ENCODE measurements at places on chromosomes 6 and 20. TPM values are rescaled to one million over a fixed set of nuclear protein-coding genes. Genes with fewer than 3 reads are reported as not detected.

F13A1 gene
- polyA plus RNA-seq: 12.7 TPM

SPEF1 gene
- polyA plus RNA-seq: 2.2 TPM

PLN gene
- polyA plus RNA-seq: 3.7 TPM

HLA-DQB1 gene
- 8.1 TPM for polyA plus RNA-seq

MEP1A gene
- polyA plus RNA-seq: not detected

PRRT1 gene
- polyA plus RNA-seq: 3.9 TPM

KIFC1 gene
- polyA plus RNA-seq: 54.6 TPM

C6orf58 gene
- polyA plus RNA-seq: 1.3 TPM

STXBP5 gene
- 15.3 TPM for polyA plus RNA-seq

DEFB124 gene
- polyA plus RNA-seq: not detected

DEFB125 gene
- not detected for polyA plus RNA-seq

AKAP12 gene
- 181 TPM for polyA plus RNA-seq

RBPJL gene
- not detected for polyA plus RNA-seq

GATA5 gene
- 7.5 TPM for polyA plus RNA-seq

DNA sequence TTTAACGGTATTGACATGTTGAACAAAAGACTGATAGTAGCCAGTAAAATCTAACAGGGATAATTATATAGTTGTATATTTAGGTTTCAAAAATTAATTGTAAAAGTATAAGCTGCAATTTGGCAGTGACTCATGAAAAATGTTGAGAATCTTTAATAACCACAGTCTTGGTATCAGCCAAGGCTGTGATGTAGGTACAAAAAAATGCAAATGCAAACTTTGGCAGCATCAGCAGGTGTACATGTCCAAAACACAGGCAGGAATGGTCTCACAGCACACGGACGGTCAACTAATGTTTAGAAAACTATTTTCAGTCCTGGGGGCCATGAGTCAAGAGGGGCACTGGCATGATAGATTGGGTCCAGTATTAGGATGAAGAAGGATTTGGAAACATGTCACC lies 58.5 kb upstream of the BEND3 start:
- no peak for DNase-seq

GRCh38 chr20:4247898-4248858 lies 232.8 kb upstream of the RNF24 start:
- DNase-seq: no peak

GRCh38 chr6:106811088-106811686 lies 163.3 kb downstream of the CD24 start:
- no peak for DNase-seq

DNA sequence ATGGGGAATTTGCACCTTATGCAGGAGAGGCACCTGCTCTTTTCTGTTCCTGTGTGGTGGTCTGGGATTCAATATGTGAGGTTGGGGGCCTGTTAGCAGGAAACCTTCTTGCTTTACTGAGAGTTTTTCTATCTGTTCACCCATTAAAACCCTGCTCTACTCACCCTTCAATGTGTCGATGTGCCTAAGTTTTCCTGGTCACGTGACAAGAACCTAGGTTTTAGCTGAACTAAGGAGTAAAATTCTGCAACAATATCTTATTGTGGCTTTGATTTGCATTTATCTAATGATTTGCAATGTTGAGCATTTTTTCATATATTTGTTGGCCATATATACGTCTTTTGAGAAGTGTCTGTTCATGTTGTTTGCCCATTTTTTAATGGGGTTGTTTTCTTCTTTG lies 979.9 kb downstream of the HACE1 start:
- no peak for DNase-seq

- no peak for DNase-seq
These were observed 13.2 kb downstream of the FAM210B start for GRCh38 chr20:56371977-56372376.

- DNase-seq: no peak
These were observed 100.1 kb downstream of the FARS2 start for GRCh38 chr6:5361396-5361795.

- DNase-seq: no peak
These were observed 73.6 kb upstream of the TIAM2 start for GRCh38 chr6:154921482-154921881.

DNA sequence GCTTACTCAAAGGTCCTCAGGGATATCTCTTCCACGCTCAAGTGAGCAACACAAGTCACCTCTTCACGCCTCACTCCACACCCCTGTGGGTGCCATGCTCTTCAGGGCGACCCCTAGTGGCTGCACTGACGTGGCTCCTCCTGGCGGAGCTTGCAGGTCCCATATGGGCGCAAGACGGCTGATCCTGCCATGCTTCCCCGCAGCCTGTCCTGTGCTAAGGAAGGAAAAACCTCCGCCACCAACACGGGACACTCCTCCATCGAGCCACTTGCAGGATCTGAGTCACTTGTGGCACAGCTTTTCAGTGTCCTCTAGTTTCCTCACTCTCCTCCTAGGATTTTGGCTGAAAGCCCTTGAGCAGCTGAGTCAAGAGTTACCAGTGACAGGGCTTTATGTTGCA lies 90.7 kb downstream of the KHDC1L start:
- no peak for DNase-seq

DNA sequence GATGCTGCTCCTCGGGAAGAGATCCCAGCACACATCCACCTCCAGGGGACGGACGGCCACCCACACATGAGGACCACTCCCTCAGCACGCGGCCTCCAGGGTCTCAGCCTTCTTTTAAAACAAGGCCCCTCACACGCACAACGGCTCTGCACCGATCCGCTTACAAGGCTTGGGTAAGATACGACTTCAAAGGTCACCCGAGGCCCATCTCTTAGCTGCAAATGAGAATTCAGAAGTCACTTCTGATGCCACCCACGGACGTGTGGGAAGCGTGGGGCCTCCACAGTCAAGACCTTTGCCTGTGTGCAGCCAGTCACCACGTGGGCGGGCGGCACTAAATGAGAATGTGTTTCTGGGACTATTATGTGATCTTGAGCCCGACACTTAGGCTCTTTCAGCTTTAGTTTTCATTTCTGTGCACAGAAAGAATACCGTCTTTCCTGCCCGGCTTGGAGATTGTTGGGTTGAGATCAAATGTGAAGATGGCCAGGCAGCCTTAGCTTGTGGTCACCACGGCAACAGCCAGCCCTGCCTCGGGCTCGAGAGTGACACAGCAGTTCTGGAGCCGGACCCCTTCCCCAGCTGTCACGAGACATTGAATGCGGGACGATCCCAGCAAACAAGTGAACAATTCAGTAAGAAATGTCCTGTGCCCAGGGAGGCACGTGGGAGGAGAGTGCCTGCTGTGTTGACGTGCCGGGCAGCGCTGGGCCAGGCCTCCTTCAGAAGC lies 91.6 kb downstream of the RAMACL start:
- no peak for DNase-seq

DNA sequence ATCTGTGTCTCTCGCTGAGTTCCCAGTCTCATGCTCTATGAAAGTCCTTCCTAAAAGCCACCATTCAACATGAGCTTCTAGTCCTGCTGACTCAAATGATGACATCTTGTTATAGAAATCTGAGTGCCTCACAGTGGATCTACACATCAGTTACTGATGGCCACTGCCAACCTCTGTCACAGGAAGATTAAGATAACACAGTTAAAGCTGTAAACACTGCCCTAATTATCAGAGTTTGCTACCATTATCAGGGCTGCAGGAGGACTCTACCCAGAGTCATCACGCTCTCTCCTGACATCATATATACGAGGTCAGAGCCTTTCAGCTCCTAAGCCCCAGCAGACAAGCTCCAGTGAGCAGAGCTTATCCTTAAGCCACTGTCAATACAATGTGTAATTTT lies 63.2 kb downstream of the HIVEP2 start:
- no peak for DNase-seq

GRCh38 chr6:150697515-150697914 lies 97.8 kb downstream of the PLEKHG1 start:
- no peak for DNase-seq

GRCh38 chr6:69791065-69791471 lies 5.7 kb downstream of the LMBRD1 start:
- no peak for DNase-seq

DNA sequence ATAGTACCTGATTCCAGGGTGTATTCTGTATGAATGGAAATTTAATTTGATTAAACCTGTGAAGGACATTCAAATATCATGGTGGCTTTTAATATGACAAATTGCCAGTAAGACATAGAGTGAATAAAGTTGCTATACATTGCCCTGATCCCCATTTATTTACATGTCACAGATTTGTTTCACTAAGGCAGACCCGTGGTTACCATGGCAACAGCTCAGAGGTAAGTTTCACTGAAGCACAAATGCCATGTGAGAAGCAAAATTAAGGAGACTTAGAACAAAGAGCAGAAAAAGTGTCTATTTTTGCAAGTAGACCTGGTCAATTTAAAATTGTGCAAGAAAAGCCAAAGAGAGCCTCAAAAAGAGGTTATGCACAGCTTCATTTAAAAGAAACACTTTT lies 63.7 kb downstream of the PXDC1 start:
- peak; percentile 59 for DNase-seq

DNA sequence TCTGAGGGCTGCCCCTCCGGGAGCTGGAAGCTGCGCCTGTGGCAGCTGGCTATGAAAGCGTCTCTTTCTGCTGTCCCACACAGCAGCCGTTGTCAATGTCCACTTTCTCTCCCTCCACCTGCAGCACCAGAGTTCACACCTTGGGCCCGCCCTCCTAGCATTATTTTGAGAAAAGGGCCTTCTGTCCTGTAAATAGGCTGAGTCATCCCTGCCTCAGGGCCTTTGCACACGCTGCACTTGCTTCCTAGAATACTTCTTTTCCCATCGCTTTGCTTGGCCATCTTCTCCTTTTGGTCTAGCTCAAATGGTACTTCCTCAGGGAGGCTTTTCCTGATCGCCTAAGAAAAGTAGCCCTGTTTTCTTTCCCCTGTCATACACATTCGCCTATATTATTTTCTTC lies 69.3 kb upstream of the ZNFX1 start:
- no peak for DNase-seq

GRCh38 chr6:9007027-9007426 lies 571.7 kb upstream of the SLC35B3 start:
- no peak for DNase-seq

DNA sequence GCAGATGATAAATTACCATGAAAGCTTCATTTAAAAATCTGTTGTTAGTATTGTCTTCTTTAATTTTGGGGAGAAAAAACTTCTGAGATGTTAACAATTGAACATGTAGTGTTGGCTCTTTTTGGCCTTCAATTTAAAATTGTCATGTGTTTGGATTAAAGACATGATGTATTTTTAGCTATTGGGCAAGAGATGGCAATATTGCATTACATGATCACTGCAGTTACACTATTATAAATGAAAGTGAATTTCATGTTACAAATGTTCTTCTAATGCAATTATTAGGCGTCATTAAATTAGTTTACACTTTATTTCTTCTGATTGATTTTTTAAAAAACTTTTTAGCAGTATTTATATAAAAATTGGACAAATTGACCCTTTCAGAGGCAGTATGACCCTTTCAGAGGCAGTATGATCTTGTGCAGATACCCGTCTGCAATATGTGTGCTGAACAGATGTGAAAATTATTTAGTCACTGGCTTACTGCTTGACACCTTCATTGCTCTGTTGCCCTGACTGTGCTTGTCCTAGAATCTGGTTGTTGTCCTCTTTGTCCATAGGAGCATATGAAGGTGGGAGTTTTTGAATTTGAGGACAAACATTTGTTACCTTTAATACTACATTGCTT lies 25.8 kb downstream of the CDKAL1 start:
- no peak for DNase-seq

DNA sequence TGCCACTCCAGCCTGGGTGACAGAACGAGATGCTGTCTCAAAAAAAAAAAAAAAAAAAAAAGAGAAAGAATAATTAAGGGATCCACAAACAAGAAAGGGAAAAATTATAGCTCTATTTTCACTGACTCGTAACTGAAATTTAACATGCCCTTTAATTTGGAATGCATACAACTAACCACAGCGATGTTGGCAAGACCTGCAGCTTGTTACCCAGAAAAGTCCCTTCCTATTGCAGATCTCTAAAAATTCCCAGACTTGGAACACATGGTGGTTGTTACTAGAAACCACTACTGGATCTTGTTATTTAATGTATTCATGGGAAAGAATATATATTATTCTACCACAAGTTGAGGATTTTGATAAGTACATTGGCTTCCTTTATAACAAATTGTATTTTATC lies 27.8 kb upstream of the SMIM28 start:
- no peak for DNase-seq

DNA sequence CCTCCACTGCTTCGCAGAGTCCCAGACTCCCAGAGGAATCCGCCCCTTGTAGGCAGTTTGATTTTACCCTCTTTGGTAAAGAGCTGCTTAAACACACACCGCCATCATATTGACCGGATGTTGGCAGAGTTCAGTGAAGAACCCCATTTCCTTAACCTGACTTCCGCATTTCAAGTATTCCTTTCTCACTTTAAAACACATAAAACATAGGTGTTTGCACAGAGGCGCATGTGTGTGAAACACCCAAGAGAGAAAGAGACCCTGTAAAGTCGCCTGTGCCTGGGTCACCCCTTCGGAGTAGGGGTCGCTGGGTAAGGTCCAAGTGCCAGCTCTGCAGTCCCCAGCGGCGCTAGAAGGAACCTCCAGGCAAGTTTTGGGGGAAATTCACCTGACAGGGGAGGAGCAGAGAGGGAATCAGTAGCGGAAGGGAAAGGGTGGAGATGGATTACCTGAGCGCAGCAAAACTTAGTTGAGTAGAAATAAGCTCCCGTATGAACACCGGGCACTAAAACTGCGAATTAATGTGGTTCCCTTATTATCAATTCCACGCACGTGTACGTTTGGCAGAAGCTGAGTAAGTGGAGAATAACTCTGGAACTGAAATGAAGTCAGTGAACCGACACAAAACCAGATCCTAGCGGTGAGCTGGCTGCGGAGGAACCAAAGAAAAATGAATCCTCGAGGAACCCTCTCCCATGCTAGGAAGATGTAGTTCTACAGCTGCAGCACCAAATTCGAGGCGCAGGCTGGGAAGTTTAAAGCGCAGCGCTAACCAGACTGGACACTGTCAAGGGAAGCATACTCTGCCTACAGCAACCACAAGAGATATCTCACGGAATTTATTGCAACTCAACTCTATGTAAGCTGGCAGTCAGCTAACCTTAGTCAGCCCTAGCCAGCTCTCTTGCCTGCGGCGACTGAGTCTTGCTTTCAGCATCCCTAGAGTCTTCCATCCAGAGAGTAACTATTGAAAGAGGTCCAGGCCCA lies 3.5 kb upstream of the HTR1B start:
- DNase-seq: no peak
